ENCODE measurements at places on chromosomes 1 and 21. TPM values are rescaled to one million over a fixed set of nuclear protein-coding genes. Genes with fewer than 3 reads are reported as not detected.

The CALML6 gene
- total RNA-seq: 0.17 TPM

The HCRTR1 gene
- total RNA-seq: 0.14 TPM

The SIPA1L2 gene
- total RNA-seq: 60.1 TPM

The CLCA1 gene
- total RNA-seq: not detected

The NRAS gene
- total RNA-seq: 30.4 TPM

The SESN2 gene
- total RNA-seq: 3.3 TPM

The SIM2 gene
- not detected for total RNA-seq

The COL8A2 gene
- 2.0 TPM for total RNA-seq

The TAF5L gene
- 24.3 TPM for total RNA-seq

The DNASE2B gene
- not detected for total RNA-seq

The C1orf115 gene
- 18.2 TPM for total RNA-seq

The KIF14 gene
- total RNA-seq: 0.34 TPM

The AQP10 gene
- 0.31 TPM for total RNA-seq

The PGLYRP3 gene
- not detected for total RNA-seq

The CYP4Z1 gene
- total RNA-seq: 1.3 TPM

The PGLYRP4 gene
- 1.0 TPM for total RNA-seq

The TMEM35B gene
- total RNA-seq: 35.5 TPM

The MTARC1 gene
- 19.2 TPM for total RNA-seq

The WNT3A gene
- 3.1 TPM for total RNA-seq

The FNDC10 gene
- 12.8 TPM for total RNA-seq

The AGRN gene
- total RNA-seq: 124 TPM

The FCGR3B gene
- 9.9 TPM for total RNA-seq

The NCMAP gene
- 6.5 TPM for total RNA-seq

The PLCH2 gene
- 4.0 TPM for total RNA-seq

The FASLG gene
- 0.34 TPM for total RNA-seq

The CITED4 gene
- 7.4 TPM for total RNA-seq

The OR6N1 gene
- not detected for total RNA-seq

The SV2A gene
- total RNA-seq: 2.4 TPM

The SERINC2 gene
- total RNA-seq: 55.4 TPM

The ZNF697 gene
- 22.2 TPM for total RNA-seq

The IL22RA1 gene
- 0.17 TPM for total RNA-seq

The CLCNKA gene
- total RNA-seq: 1.3 TPM

The NPR1 gene
- 16.7 TPM for total RNA-seq

The FAM78B gene
- total RNA-seq: 1.4 TPM

The RAVER2 gene
- total RNA-seq: 30.2 TPM

The TP73 gene
- total RNA-seq: 2.5 TPM

The S100B gene
- total RNA-seq: 5.6 TPM

The GRIK3 gene
- total RNA-seq: 0.40 TPM

The HNRNPCL4 gene
- not detected for total RNA-seq

The MYBPHL gene
- total RNA-seq: 1.1 TPM

The PLEKHG5 gene
- 11.2 TPM for total RNA-seq

Data from lung (tissue), 17 donors.